Fibroblast of lung (primary cell): ENCODE measurements at places on chromosomes 13 and 19. TPM values are rescaled to one million over a fixed set of nuclear protein-coding genes. Genes with fewer than 3 reads are reported as not detected.

GJB6 gene
- total RNA-seq = not detected in 2 replicates

TYROBP gene
- 0.26 TPM in 1 of 2 replicates, not detected in the other for total RNA-seq

MUC16 gene
- total RNA-seq = not detected in 2 replicates

ZNF460 gene
- total RNA-seq = 78.1 and 80.9 TPM in 2 replicates

APOE gene
- total RNA-seq = 35.0 and 339 TPM in 2 replicates

ZNF256 gene
- 5.1 and 6.3 TPM in 2 replicates for total RNA-seq

LGALS7B gene
- total RNA-seq = not detected in 2 replicates

CYP4F12 gene
- not detected in 2 replicates for total RNA-seq

OR10H1 gene
- total RNA-seq = not detected in 2 replicates

GRCh38 chr19:18287836-18288772, 6.7 kb upstream of the JUND start:
- H3K36me3 ChIP-seq = no peaks in the 10 kb centered on the region
- no peak overlapping the region for H3K4me3 ChIP-seq
- H3K27me3 ChIP-seq = no peaks in the 10 kb centered on the region
- peak; percentile 59 for DNase-seq

GRCh38 chr13:108155185-108156106, 59.9 kb downstream of the LIG4 start:
- DNase-seq = peak; percentile 64
- no peak overlapping the region for H3K27ac ChIP-seq
- no peak overlapping the region for H3K4me3 ChIP-seq

- H3K36me3 ChIP-seq = no peaks in the 10 kb centered on the region
- no peak overlapping the region for H3K27ac ChIP-seq
- peaks cover 8% of the 10 kb centered on the region for H3K27me3 ChIP-seq
- DNase-seq = no peak
Measured at GRCh38 chr19:6533000-6533328, 2.1 kb downstream of the TNFSF9 start.

DNA sequence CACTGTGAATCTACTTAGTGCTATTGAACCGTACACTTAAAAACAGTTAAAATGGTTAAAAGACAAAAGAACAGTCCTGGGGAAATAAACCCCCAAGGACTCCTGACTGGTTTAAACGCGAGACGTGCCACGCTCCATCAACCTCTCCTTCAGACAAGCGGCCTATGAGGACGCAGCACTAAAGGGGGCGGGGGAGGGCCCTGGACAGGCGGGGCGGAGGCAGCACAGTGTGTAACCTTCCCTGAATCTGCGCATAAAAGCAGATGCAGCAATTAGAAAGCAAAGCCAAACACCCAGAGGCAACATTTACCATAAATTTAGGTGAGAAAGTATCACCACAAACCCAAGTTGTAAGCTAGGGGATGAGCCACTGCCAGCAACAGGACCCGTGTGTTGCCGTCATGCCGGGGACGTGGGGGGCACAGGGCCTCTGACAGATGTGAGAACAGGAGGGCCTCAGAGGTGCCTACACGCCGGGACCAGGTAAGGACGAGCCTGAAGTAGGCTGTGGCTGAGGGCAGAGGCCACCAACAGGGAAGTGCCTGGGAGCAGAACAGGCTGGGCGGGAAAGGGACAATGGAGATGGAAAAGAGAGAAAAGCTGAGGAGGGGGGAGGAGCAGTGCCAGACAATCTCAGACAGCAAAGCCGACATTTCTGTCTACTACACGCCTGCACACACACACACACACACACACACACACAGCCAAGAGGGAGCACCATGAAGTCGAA, 15.3 kb upstream of the ADPRHL1 start:
- no peak for DNase-seq
- no peaks in the 10 kb centered on the region for H3K4me1 ChIP-seq
- H3K27me3 ChIP-seq = no peaks in the 10 kb centered on the region
- H3K27ac ChIP-seq = no peak overlapping the region

GRCh38 chr13:37127691-37128241, 22.3 kb upstream of the CSNK1A1L start:
- no peaks in the 10 kb centered on the region for H3K27me3 ChIP-seq
- H3K36me3 ChIP-seq = no peaks in the 10 kb centered on the region
- peak; percentile 98 for DNase-seq
- H3K4me1 ChIP-seq = no peaks in the 10 kb centered on the region

DNA sequence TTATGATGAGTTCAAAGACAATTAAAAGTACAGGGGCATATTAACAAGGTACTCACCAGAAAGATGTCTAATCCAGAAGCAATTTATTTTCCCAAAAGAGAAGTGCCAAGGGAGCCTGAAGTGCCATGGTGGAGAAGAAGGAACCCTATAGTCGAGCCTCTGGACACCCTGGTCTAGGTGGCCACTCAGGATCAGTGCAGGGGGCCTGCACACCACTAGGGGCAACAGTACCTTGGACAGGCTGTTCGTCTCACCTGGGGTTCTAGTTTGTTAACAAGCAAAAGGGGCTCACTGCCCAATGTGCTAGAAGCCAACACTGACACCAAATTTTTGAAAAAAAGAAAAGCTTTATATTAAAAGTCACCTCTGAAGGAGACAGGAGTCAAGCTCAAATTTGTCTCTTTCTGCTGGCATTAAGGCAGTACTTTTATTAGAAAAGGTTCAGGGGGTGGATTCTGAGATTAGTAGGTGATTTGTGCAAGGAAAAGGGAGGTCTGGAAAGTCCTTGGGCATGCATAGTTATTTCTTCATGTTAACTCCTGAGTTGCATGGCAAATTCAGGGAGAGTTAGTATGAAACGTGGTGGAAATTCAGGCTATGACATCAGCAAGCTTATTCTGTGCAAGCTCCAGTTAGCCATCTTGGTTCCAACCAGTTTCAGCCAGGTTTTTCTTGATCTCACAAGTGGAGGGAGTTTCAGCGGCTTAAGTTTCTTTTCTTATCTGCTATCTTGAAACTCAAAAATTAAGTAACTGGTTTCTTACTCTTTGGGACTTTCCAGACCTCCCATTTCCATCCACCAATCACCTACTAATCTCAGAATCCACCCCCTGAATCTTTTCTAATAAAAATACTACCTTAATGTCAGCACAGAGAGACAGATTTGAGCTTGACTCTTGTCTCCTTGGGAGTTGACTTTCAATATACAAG, 884 bp upstream of the CBY2 start:
- no peak overlapping the region for H3K4me3 ChIP-seq
- no peaks in the 10 kb centered on the region for H3K27me3 ChIP-seq
- H3K36me3 ChIP-seq = no peaks in the 10 kb centered on the region
- no peak for DNase-seq
- no peaks in the 10 kb centered on the region for H3K4me1 ChIP-seq
- no peak overlapping the region for H3K27ac ChIP-seq

DNA sequence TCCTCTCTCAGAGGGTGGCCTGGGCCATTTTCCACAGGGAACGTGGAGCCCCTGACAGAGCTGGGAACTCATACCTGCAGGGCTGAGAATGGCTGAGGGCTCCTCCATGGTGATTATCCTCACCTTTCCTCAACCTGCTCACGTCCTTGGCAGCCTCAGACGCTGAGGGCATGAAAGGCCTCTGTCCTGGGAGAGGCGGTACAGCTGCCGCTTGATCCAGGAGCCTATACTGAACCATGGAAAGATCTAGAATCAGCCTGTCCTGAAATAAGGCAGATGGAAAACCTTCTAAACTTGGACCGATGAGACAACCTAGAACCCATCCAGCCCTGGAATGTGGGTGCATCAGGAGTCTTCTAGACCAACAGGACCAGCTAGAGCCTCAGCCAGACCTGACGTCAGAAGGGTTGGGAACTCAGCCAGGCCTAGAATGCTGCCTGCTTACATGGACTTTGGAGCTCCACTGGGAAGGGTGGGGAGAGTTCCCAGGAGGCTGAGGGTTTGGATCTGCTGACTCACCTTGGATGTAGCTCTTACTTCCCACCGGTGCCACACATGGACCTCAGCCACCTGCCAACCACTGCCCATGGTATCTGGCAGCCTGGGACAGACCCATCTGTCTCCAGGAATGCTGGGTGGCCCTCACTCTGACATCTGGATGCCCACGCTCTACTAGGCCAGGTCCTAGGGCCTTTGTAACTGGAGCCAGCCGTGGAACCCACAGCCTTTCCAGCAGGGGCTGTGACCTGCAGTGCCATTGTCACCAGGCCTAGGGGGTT, 7.5 kb downstream of the KCTD15 start:
- peak; percentile 85 for DNase-seq
- H3K27ac ChIP-seq = no peak overlapping the region
- no peak overlapping the region for H3K4me3 ChIP-seq

- no peaks in the 10 kb centered on the region for H3K36me3 ChIP-seq
- H3K4me1 ChIP-seq = peaks cover 17% of the 10 kb centered on the region
Measured at GRCh38 chr19:4639531-4640246, 373 bp downstream of the TNFAIP8L1 start.

DNA sequence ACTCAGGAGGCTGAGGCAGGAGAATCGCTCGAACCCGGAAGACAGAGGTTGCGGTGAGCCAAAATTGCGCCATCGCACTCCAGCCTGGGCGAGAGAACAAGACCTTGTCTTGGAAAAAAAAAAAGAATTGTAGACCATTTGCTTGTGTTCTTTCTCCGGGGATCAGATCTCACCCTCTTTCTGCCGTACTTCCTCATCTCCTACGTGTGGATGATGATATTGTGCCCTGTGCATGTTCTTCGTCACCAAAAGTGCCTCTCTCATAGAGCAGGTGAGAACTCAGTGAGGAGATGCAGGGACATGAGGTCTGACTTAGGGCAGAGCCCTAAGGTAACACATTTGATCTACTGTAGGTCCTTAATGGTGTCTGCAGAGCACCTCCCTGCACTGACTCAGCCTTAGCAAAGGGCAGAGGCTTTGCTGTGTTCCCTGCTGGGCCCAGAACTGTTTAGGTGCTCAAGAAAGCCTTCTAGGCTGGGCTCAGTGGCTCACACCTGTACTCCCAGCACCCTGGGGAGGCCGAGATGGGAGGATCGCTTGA, 1.3 kb downstream of the APOC2 start:
- no peaks in the 10 kb centered on the region for H3K27me3 ChIP-seq
- H3K36me3 ChIP-seq = no peaks in the 10 kb centered on the region
- H3K4me1 ChIP-seq = no peaks in the 10 kb centered on the region
- no peak for DNase-seq
- no peak overlapping the region for H3K27ac ChIP-seq

- no peaks in the 10 kb centered on the region for H3K27me3 ChIP-seq
- H3K36me3 ChIP-seq = no peaks in the 10 kb centered on the region
- H3K27ac ChIP-seq = no peak overlapping the region
- H3K4me1 ChIP-seq = peaks cover 5% of the 10 kb centered on the region
Measured at GRCh38 chr13:43369319-43369718, 345.9 kb downstream of the DNAJC15 start.

- no peak overlapping the region for H3K4me3 ChIP-seq
- no peaks in the 10 kb centered on the region for H3K36me3 ChIP-seq
- no peaks in the 10 kb centered on the region for H3K27me3 ChIP-seq
- peaks cover 5% of the 10 kb centered on the region for H3K4me1 ChIP-seq
- no peak for DNase-seq
Measured at GRCh38 chr13:20119960-20120359, 40.9 kb downstream of the GJA3 start.

GRCh38 chr13:27496006-27496405, 45.6 kb upstream of the MTIF3 start:
- H3K27ac ChIP-seq = no peak overlapping the region
- no peaks in the 10 kb centered on the region for H3K27me3 ChIP-seq
- H3K4me3 ChIP-seq = no peak overlapping the region
- H3K4me1 ChIP-seq = no peaks in the 10 kb centered on the region
- no peak for DNase-seq
- H3K36me3 ChIP-seq = no peaks in the 10 kb centered on the region

DNA sequence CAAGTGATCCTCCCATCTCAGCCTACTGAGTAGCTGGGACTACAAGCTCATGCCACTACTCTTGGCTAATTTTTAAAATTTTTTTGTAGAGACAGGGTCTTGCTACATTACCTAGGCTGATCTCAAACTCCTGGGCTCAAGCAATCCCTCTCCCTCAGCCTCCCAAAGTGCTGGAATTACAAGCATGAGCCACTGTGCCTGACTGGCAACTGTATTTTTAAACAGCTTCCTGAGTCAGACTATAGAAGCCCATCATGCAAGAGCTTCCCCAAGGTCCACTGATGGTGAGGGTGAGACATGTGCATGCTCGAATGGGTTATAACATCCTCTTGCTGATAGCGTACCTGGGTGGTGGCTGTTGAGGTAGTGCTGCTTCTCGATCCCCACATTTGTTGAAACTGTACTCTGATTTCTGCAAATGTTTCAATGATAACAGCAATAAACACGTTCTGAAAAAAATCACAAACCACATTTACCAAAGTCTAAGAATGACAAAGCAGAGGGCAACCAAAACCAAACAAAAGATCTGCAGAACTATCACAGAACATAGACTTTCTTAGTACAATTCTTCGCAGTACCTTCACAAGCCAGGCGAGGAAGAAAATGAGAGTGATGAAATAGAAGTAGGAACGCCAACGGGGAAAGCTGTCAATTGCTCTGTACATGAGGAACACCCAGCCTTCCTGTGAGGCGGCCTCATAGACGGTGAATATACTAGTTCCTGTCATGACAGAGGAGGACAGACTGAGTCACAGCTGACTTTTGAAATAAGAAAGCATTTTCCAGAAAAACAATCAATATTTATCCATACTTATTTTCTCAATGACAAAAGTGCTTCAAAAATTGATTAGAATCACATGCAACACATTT, 124.4 kb downstream of the NALCN start:
- H3K27ac ChIP-seq = no peak overlapping the region
- no peak for DNase-seq
- no peaks in the 10 kb centered on the region for H3K27me3 ChIP-seq
- no peak overlapping the region for H3K4me3 ChIP-seq
- no peaks in the 10 kb centered on the region for H3K36me3 ChIP-seq

DNA sequence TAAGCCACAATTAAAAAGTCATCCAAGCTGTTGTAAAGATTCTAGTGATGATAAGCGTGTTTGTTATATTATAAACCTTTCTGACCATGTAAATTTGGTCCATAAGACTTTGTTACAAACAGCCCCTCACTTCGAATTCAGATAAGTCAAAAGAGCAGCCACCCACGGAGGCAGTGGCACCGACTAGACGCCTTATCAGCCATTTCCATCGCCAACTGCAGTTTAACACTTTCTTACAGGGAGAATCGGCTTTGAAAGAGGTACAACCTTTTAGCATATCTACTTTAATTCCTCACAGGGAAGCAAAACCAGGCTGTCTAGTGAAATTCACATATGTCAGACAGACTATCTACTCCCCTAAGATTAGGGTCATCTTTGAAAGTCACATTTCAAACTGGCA, 47.5 kb downstream of the SOX21 start:
- DNase-seq = no peak
- no peak overlapping the region for H3K27ac ChIP-seq
- H3K36me3 ChIP-seq = no peaks in the 10 kb centered on the region
- no peak overlapping the region for H3K4me3 ChIP-seq
- H3K4me1 ChIP-seq = no peaks in the 10 kb centered on the region
- H3K27me3 ChIP-seq = peaks cover 34% of the 10 kb centered on the region
